ENCODE measurements at places on chromosomes 5 and 9.

GRCh38 chr5:66169534-66169933 is 25.4 kb downstream of the SREK1 start:
- no peak for DNase-seq

- DNase-seq = no peak
Measured at GRCh38 chr5:136058972-136059354, 30.2 kb downstream of the TGFBI start.

DNA sequence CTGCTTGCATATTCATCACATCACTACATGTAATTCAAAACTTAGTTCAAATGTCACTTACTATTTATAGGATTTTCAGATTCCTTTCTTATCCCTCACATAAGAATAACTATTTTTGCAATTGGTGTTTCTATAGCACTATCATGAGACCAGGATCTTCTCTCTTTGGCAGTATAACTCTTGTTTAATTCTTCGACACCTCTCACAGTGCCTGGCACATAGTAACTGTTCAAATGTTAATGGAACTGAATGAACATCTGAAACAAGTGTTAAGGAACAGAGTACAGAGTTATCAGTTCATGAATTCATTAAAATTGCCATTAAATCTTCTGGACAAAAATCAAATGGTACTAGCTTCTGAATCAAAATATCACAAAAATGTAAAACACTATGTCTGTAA is 40.0 kb downstream of the FBXL17 start:
- no peak for DNase-seq

DNA sequence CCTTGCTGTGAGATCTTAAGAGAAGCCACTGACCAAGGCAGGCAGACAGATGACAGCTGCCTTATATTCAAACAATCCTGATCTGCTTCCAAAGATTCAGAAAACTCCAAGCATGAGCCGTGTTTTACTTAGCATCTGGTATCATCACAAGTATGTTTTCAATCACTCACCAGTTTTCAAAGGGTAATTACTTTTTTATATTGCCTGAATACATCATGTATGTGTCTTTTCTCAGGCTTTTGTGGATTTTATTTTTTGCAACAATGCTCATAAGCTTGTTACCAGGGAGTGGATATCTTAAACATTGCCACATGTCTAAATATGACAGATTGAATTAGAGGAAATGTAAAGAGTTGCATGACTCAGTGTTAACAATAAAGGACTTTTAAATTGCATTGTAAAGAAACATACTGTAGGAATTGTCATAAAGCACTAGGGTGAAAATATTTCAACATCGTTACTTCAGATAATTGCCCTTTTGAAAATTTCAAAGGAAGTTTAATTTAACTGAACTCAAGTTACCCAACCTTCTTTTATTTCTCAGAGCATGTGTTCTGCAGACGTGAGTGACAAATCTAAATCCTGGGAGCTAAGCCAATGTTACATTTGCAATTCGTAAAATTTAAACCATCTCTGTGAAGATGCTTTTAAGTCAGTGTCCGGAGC is 326.1 kb downstream of the PLK2 start:
- DNase-seq = no peak

- no peak for DNase-seq
Measured at GRCh38 chr5:15627109-15627508, 127.1 kb downstream of the FBXL7 start.

DNA sequence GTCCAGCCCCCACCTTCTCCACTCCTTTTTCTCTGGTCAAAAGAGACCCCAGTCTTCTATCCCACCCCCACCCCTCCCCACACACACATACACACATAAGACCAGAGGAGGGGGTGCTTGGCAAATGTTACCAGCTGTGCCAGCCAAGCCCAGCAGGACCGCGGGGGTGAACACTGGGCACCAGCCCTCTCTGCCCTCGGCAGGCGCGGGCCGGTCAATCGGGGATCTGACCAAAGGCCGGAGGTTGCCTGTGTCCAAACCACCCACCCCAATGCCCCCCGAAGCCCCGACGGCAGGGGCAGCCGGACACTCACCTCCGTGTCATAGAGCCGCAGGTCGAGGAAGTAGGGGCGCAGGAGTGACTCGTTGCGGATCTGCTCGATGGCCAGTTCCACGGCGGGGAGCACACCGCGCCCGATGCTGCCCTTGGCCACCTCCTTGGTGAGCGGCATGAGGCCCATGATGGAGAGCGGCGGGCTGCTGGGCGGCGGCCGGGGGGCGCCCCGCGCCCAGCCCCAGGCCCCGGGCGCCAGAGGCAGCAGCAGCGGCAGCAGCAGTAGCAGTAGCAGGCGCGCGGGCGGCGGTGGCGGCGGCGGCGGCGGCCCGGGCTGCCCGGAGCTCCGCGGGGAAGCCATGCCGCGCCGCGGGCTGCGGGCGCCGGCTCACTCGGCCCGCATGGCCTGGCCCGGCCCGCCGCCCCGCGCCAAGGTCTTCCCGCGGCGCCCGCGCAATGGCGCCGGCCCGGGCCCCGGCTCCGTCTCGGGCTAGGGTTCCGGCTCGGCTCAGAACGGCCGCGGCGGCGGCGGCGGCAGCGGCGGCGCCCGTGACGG is 417 bp downstream of the GABBR2 start:
- DNase-seq = no peak

GRCh38 chr5:176650354-176650884 is 3.1 kb downstream of the TSPAN17 start:
- DNase-seq = no peak

DNA sequence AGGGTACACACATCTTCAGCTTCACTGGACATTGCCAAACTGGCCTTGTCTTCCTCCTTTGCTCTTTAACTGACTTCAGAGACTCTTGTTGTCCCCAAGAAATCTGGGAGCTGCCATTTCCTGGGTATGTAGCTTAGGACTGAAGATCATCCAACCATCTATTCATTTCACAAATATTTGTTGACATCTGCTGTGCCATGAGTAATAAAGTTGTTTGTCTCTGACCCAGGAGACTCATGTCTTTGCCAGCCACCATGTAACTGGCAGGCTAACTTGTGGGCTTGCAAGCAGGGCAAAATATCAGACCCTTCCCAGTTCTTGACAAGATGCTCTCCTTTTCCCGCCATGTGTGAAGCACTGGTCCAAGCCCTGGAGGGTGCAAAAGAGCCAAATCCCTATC is 17.1 kb upstream of the TOR1B start:
- DNase-seq = no peak

- no peak for DNase-seq
Measured at GRCh38 chr9:110220809-110221208, 12.8 kb upstream of the C9orf152 start.

DNA sequence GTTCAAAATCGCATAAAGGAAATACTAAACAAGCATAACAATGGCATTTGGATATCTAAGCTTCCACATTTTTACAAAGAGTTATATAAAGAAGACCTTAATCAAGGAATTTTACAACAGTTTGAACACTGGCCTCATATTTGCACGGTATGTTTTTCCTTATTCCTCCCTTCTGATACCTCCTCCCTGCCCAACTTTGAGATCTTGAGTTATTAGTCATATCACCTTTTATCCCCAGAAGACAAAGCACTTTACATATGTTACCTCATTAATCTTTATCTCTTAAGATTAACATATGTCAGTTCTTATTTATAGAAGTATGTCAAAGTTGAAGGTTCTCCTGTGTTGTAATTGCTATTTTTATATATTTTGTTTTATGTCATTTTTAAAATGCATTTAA is 29.8 kb downstream of the TDRD7 start:
- DNase-seq = no peak

GRCh38 chr5:13540168-13540750 is 404.2 kb downstream of the DNAH5 start:
- no peak for DNase-seq

DNA sequence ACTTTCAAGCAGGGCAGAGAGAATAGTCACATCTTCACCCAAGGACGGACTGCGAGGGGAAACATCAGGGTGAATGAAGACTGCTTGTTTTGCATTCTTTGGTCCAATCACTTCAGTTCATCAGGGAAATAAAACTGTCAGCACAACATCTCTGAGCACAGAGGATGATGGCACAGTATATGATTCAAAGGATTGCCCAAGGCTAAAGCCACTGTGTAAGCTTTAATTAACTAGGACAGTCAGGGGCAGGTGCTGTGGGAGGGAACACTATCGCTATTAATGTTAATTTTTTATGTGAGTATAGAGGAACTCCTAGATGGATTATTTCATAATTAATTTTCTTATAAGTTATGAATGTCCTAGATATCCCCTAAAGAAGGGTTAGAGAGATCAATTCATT is 112.1 kb downstream of the BASP1 start:
- DNase-seq = no peak

- DNase-seq = no peak
Measured at GRCh38 chr9:135254176-135255032, 166.9 kb downstream of the OLFM1 start.

DNA sequence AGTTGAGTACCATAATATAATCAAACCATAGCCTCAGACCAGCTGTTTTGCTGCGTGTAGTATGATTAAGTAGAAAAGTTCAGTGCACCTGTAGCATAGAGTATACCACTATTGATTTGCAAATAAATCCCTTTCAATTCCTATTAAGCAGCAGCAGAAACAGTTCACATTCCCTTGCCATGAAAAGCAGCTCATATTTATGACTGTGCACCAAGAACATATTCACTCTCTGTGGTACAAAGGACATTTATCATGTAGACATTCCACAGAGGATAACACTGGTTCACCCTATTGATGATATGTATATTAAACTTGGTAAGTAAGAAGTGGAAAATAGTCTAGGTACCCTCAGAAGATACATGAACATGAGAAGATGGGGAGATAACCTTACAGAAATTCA is 1689.1 kb upstream of the CDH6 start:
- no peak for DNase-seq

DNA sequence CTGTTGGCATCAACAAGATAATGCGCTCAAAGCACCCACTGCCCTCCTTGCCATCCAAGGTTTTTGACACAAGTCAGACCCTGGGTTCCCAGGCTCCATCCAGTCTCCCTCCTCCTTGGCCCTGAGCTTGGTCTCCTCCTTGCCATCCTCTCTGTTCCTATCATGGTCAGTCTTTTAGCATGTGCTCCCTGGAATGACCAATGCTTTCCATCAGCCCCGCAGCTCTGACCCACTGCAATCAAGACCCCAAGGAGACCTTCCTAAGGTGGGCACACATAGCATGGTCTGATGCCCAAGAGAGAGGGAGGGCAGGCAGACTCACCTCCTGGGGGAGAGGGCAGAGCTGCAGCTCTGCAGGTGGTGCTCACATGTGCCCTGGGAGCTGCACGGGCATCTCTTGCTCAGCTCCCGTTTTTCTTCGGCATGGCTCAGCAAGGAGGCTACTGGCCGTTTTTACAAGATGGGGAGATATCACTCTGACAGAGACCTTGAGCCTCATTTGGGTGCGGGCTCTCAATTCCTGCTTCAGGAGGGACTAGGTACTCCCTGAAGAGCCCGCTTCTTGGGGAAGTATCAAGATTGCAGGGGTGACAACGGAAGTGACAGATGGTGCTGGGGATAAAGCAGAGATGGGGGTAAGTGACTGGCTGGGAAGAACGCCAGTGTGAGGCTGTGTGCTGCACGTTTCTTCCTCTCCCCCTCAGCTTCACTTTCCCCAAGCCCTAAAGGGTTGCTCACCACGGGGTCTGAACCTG is 3.3 kb downstream of the SEPTIN8 start:
- no peak for DNase-seq

DNA sequence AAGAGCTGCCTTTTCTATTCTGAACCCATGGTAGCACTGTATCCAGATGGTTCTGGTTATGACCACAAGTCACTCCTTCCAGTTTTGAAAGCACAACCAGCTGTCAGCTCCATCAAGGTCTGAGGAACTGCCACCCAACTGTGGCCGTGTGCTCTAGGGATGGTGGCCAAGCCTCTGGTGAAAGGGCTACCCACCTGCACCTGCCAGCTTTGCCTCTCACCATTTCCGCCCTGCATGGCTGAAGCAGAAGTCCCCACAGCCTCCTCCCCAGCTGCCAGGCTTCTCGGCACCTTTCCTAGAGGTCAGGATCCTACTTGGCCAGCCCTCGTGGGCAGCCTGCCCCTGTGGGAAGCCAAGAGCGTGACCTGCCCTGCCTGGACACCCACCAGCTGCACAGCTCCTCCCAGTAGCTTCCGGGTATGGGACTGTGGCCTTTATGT is 16.8 kb downstream of the SEMA5A start:
- DNase-seq = no peak

DNA sequence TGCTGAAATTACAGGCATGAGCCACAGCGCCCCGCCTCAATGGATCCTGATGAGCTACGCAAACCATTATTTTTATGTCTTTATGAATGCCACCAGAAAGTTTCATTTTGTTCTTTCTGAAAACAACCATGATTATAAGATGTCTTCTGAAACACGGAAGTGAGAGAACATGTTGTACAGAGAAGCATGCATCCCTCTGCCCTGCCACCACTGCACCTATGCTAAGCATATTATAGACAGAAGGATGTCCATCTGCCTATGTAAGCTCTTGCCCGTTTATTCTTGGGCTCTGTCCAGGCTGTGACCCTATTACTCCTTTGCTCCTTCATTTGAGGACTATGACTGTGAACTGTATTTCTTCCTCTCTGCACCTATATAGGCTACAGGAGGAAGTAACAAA is 74.3 kb downstream of the GRAMD2B start:
- no peak for DNase-seq

DNA sequence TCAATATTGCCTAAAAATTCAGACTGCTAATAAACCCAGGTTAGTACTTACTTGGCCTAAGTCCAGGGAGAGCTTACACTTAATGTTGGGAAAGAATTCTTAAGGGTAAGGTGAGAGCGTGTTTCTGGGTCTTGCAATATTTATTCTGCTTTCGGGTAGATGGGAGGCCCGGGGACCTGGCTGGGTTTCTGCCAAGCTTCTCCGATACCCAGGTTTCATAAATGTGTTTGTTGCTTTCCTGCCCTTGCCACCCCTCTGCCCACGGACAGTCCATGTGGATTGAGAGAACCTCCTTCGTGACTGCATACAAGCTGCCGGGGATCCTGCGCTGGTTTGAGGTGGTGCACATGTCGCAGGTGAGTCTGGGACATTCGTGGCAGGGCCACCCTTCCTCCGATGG is 48.4 kb upstream of the FOXI1 start:
- DNase-seq = no peak

- no peak for DNase-seq
Measured at GRCh38 chr5:172395483-172395882, 58.8 kb downstream of the SH3PXD2B start.

- DNase-seq = no peak
Measured at GRCh38 chr5:9046756-9047481, 499.0 kb downstream of the SEMA5A start.

DNA sequence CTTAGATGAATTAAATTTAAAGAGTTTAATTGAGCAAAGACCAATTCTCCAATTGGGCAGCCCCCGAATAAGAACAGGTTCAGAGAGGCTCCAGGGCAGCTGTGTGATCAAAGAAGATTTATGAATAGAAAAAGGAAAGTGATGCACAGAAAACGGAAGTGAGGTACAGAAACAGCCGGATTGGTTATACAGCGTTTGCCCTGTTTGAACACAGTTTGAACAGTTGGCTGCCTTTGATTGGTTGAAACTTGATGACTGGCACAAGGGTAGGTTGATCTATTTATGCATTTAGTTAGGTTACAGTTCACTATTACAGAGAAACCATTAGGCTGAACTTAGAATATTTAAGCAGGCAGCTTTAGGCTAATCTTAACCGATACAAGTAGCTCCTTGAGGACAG is 29.5 kb downstream of the NIM1K start:
- no peak for DNase-seq

Measured in GM12891 (cell line).